NCI-H345 (cell line): ENCODE measurements at places on chromosomes 3 and 15.

- no peak for DNase-seq
Observed at GRCh38 chr3:193553586-193553985, 1.1 kb downstream of the ATP13A4 start.

DNA sequence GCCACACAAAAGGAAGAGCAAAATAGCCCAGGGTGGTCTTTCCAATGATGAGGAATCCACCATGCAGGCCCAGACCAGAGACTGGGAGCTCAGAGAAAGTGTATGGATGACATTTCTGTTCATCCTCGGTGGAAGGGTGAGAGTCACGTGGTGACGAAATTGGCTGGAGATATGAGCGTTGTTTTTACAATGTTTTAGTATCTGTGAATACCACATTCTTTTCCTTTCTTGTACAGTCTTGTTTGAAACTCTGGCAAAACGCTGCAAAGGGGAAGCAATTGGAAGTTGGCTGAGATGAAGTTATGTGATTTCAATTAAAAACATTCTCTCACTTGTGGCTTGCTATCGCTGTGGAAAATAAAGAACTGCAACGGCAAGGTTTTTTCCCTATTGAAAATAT lies 137.5 kb downstream of the MAGI1 start:
- DNase-seq: no peak

DNA sequence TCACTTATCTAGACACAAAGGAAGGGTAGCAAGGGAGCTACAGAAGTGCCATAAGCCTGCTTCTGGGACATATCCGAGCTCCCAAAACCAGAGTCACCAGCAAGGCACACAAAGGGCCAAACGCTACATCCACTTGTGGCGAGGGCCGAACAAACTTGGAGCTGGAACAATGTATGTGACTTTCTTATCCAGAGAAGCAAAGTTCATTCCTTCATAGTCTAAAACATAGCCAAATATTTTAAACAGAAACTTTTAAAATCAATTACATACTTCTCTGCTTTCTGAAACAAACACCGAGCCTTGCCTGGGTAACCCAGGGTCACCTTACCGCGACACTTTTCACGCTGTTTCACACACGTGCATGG lies 15.9 kb downstream of the ZXDC start:
- DNase-seq: no peak

DNA sequence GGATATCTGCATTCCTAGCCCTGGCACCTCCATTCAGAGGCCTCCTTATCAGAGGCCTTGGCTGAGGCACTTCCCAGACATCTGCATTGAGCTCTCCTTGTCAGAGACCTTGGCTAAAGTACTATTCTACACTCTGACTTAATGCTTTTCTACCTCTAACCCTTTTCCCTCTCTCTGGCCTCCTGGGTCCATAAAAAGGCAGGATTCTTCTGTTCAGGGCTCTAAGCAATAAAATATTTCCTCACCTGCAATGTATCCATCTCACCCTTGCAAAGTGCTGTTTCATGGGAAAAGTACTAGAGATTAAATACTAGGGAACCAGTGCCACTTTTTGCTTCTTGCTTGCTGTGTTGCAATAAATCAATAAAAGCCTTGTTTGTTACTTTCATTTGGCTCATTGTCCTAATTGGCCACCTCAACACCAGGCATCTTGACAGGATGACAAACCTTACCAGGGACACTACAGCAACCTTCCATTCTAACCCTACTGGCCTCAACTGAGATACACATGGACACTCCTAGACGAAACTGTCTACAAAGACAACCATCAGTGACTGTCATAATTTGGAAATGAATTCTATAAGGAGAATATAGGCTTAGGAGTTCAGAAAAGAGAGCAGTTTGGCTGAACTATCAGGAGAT lies 106.5 kb upstream of the SETMAR start:
- no peak for DNase-seq

- no peak for DNase-seq
Observed at GRCh38 chr3:192850451-192850981, 67.1 kb downstream of the MB21D2 start.

DNA sequence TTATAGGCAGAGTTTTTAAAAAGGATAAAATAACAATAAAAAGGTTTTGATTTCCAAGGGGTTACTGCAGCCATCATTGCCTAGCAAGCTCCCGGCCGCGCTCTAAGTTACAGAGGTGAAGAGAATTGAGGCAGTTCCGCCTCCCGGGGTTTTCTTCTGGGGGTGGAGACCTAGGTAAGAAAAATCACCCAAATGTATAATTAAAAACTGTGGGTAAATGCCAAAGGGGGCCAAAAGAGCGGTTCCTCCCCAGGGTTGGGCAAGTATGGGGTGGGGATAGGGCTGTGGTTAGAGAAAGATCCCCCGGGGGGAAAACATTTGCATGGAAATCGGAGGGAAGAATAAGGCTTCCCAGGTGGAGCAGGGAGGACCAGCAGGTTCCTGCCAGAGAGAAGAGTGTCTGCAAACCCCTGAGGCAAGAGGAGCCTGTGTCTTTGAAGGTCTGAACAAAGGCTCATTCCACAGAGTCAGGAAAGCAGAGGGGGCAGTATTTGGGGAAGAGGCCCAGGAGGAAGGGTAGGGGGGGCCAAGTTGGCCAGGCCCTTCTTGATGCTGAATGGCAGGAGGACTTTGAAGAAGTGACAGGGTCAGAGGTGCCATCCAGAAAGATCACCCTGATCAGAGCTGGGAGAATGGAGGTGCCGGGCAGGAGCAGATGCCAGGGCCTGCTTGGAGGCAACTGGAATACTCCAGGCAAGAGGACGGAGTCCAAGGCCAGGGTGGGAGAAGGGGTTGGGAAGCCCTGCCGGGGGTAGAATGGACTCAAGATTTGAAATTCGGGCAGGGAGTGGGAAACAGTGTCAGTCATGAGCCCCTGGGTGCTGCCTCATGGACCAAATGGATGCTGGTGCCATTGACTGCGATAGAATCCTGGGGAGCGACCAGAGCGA lies 152.9 kb upstream of the RGMA start:
- DNase-seq: peak; percentile 32

DNA sequence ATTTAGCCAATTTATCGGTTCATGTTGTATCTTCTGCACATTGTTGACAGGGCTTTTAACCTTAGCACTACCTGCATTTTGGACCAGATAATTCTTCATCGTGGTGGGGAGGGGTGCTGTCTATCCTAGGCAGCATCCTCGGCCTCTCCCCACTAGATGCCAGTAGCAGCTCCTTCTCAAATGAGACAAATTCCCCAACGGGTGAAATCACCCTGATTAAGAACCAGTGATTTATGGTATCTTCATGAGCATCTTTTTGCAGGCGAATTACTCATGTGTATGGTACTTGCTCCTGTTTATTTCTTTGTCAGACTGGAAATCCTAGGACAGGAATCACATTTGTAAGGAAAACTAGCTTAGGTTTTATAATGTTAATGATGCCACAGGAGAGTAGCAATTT lies 68.0 kb downstream of the C3orf70 start:
- no peak for DNase-seq

DNA sequence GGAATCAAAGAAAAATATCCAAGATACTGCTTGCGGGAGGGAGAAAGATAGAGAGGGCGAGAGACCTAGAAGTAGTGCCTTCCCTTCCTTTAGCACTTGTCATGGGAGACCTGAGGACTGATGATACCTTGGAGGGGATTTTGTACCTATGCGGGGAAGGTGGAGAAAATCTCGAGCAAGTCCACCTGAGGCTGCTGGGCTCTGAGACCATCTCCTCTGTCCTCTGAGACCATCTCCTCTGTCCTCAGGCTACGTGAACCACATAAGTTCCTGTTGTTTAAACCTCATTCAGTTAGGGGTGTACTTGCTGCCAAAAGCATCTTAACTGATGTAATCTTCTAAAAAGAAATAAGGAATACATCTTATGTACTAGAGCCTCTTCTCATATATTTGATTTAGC lies 164.9 kb downstream of the NR2F2 start:
- DNase-seq: no peak

DNA sequence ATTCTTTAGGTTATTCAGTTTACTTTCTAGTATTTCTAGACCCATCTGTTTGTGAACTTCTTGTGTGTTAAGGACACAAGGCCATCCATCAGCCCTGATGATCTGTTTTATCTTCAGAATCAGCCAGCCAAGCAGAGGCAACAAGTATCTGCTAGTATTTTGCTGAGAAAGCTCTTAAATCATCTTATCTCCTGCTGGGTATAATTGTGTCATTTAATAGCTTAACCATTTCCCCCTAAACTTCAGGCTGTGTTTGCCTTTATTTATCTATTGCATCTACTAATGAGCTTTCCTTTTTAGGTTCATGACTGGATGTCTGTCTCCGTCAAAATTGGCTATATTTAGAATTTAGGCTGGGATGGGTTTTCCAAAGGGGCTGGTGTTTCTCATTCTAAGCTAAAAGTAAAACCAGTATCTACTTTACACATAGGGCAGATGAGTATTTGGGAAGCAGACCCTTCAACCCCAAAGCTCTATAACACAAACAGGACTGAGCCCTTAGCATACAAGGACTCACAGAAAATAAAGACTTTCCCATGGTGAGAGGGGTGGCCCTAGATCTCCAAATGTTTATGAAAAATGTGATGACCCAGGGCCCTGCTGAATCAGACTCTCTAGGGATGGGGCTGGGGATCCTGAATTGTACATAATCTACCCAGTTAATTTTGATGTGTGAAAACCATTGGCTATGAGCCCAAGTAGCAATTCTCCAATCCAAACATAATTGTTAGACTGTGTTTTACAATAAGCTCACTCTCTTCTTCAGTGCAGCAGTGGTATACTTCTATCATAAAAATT lies 65.3 kb upstream of the PSMD6 start:
- no peak for DNase-seq

DNA sequence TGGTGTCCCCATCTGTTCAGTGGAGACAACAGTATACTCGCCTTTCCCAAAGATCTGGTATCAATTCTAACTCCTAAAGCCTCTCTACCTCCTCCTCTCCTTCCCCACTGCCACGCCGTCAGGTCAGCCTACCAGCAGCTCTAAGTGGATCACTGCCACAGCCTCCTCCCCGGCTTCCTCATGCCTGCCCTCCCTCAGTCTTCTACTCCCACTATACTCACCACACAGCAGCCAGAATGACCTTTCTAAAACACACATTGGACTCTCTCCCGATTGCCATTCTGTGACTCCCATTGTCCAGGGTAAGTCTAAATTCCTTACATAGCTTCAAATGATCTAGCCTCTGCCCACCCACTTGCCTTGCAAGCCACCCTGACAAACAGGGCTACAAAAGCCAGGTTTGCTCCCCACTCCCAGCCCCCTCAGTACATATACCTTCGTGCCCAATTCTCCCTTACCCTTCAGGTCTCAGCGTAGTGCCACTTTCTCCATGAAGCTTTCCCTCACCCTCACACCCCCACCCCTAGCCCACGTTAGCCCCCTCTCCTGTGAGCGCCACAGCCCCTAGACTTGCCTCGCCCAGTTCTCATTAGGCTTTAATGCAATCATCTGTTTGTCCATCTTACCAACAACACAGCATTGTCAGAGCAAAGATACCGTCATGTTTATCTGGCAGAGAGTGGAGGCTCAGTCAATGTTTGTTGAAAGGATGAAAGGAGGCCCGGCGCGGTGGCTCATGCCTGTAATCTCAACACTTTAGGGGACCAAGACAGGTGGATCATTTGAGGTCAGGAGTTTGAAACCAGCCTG lies 9.5 kb upstream of the SEMA7A start:
- no peak for DNase-seq

- no peak for DNase-seq
Observed at GRCh38 chr3:104392327-104392726, 974.4 kb upstream of the ALCAM start.

DNA sequence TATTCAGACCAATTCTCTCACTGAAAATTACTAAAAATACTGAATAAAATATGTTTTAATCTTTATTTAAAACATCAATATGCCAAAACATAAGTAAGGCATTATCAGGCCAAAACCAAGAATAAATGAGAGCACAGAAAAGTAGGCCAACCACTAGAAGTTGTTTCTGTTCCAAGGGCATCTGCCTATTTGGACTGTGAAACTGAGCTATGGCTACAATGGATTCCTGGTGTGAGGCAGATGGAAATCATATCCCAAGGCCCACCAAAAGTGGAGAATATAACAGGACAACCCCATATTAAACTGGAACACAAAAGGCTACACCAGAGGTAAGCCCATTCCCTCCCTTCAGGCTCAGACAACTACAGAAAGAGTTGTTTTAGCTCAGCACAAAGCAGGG lies 302.8 kb upstream of the IL12A start:
- no peak for DNase-seq

DNA sequence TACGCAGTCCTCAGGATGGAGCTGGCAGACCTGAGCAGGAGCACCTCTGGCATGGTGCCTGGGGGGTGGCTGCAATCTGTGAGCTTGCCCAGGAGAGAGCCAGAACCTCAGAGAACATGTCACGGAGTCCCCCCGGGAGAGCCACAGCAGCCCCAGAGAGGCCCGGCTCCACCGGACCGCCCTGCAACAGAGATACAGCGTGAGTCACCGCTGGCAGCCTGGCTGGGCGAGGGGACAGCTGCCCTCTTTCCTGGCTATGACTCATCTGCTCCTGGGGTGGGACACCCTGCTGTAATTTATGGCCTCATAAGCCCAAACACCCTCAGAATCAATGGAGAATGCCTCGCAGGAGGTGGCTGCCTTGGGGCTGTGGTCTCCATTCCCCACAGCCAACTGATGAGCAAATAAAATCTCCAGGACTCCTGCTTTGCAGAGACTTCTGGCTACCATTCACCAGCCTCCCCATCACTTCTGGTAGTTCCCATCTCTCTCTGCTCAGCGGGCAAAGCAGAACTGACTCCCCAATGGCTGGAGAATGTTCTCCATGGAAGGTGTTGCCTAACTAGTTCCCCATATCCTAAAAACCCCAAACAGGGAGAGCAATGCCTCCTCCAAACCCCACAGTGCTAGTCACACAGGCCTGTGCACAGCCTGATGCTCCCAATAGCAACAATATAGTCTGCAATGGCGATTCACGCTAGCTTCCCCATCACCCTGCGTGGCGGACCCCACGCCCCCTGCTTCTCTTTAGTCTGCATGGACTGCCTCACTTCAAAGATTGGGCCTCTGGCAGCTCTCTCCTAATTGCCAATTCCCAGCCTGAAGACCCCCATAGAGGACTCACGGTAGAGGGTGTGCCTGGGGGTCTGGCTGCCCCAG lies 21.6 kb downstream of the ACSBG1 start:
- peak; percentile 69 for DNase-seq

GRCh38 chr3:173257797-173258196 lies 116.8 kb upstream of the SPATA16 start:
- DNase-seq: no peak

DNA sequence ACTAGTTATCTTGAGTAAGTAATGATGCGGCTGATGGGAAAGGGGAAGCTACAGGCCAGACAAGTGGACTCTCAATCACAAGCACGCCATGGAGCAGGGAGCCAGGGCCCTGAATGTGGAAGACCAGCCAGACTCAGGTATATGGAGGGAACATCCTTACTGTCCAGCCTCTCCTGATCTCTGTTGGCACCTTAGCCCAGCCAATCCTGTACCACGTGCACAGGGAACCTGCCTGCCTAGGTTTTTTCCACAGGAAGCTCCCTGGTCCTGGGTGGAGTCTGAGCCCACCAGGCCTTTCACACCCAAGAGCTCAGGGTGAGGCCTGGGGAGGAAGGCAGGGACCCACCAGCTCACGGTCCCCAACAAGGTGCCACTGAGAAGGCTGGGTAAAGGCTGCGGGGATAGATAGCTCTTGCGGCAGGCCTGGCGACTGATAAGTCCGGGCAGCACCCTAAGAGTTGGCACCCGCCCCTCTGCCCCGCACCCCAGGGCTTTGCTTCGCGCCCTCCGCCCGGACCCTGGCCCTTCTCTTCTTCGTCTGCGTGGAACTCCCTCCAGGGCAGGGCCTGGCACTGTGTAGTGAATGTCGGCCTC lies 933 bp upstream of the APEH start:
- no peak for DNase-seq
